SW 1271 (cell line): ENCODE measurements at places on chromosomes 5 and 9.

- DNase-seq, result no peak
These were observed 141.0 kb downstream of the DCP2 start for GRCh38 chr5:113117543-113118115.

GRCh38 chr5:102893942-102894341 is 138.8 kb downstream of the PAM start:
- DNase-seq, result no peak

- DNase-seq, result no peak
These were observed 782.4 kb upstream of the ZNF608 start for GRCh38 chr5:125528881-125529280.

DNA sequence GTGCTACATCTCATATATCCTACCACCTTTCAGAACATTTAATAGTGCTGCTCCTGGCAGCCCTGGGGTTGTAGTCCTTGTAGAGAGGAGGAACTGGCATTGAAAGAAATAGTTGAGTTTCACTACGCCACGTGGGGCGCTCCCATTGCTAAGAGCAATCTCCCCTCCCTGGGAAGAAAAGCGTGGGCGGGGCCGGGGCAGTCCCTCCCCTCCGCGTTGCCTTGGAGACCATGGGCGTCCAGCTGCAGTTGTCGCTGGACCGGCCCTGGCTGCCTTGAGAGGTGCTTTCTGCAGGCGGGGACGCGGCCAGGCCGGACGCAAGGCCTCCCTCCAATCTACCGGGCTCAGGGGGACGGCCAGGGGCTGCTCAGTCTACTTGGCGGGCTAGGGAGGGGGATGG is 368 bp upstream of the CCDC180 start:
- DNase-seq, result no peak

GRCh38 chr9:110776221-110776620 is 107.6 kb downstream of the MUSK start:
- DNase-seq, result no peak

DNA sequence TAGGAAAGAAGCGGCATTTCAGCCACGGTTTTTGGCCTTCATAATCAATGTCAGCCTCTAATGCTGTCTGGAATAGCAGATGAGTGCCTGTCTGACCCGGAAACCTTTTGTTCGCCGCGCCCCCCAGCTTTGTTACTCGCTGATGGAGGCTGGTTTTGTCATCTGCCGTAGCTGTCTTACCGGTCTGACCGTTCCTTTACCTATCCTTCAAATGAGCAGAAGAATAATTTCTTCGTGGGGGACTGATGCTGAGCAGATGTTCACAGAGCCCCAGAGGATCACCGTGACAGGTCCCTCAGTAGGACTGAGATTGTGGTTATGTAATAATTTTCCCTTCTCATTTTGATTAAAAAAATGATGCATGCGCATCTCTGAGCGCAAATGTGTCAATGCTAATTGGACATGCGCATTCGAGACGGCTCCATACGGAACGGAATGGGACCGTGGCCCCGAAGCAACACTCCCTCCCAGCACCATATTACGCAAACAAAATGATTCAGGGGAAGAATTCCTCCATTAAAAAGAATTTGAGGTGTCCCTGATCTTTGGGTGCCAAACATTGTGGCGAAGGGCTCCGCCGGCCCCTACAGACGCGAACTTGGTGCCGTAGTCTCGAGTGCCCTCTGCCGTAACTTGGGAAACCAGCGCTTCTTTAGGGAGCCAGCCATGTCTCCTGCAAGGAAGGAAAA is 27.6 kb downstream of the TLX3 start:
- DNase-seq, result peak; percentile 56

GRCh38 chr5:80055491-80056170 is 20.5 kb downstream of the THBS4 start:
- no peak for DNase-seq

DNA sequence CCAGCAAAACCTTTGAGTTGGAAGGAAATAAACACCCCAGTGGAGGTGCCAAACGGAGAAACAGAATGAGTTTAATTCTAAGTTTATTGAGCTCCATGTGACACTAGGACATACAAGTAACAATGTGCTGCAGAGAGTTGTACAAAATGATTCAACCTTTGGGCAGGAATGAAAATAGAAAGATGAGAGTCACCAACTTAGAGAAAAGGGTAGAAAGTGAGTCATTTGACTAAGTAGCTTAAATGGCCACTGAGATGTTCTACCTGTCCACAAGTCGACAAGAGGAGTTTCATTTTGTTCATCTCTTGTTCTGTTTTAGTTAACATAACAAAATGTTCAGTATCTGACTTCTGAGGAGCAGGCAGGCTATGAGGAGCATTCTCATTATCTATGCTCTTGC is 284.7 kb downstream of the NR2F1-AS1 start:
- DNase-seq, result no peak

- no peak for DNase-seq
These were observed 67.9 kb downstream of the KIAA1958 start for GRCh38 chr9:112554516-112554915.

DNA sequence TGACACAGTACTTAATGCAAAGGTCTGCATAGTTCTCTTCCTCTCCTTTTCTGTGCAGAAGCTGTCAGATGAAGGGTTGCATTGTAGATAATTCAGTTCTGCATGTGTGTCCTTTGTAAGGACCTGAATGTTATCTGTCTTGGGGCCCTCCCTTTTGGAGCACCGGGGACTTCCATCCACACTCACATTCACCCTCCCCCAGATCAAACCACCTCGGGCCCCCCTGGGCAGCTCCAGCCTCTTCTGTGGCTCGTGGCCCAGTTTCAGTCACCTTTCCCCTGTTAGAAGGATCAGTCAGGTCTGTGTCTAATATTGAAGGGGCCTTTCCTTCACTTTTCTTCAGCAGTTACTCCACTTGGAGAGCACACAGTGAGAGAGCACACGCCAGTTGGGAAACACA is 11.0 kb downstream of the DMRT1 start:
- DNase-seq, result no peak

- no peak for DNase-seq
These were observed 4.9 kb upstream of the IFNB1 start for GRCh38 chr9:21082671-21083070.

DNA sequence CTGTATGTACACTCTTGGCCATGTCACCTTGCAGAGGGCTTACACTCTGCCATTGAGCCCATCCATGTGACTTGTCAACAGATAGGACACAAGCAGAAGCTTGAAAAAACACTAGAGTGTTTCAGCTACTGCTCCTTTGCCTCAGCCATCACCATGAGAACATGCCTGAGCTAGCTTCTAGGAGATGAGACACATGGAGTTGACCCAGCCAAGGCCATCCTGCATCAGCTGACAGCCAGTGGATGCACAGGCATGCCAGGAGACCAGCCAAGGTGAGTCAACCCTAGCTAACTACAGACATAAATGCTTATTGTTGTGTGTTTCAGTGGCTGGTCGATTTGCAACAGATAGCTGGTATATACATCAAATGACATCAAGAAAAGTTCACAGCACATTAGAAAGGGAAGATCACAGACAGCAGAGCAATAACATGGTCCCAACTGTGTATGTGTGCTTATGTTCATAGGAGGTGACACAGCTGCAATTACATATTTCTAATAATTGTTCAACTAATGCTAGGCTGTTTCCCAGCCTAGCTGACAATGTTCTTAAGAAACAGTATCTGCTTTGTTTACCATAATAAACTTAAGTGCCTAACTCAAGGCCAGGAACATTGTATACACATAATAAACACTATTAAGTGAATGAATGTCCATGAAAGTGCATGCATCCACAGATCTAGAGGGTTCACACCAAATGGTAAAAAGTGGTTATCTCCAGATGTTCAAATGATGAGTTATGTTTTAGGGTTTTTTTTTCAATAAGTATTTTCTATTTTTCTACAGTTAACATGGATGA is 105.7 kb downstream of the SPOCK1 start:
- no peak for DNase-seq

- no peak for DNase-seq
These were observed 2.9 kb upstream of the LURAP1L start for GRCh38 chr9:12771891-12772290.

GRCh38 chr5:32138839-32139493 is 35.2 kb downstream of the GOLPH3 start:
- DNase-seq, result no peak

- no peak for DNase-seq
These were observed 147.8 kb upstream of the IRX2 start for GRCh38 chr5:2899311-2899710.

DNA sequence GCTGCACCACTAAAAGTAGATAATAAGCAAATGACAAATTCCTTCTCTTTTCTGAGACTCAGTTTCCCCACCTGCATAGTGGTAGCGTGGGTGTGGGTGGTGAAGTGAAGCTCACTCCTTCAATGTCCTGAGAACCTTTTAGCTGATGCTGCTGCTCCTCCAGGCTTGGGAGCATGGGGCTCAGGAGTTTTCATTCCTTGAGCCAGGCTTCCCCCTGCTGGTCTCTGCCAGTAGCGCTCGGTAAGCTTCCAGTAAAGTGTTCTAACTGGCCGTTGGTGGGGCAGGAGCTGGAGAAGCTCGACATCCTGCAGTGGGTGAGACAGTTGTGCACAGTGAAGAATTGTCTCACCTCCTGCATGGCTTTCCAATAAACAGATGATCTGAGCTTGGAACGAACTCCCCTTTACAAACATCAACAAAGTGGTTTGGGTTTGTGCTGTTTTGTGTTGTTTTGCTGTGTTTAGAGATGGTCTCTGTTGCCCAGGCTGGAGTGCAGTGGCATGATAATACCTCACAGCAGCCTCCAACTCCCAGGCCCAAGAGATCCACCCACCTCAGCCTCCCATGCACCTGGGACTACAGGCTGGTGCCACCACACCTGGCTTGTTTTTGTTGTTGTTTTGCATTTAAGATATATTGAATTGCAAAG is 34.6 kb downstream of the SPARC start:
- DNase-seq, result peak; percentile 58

DNA sequence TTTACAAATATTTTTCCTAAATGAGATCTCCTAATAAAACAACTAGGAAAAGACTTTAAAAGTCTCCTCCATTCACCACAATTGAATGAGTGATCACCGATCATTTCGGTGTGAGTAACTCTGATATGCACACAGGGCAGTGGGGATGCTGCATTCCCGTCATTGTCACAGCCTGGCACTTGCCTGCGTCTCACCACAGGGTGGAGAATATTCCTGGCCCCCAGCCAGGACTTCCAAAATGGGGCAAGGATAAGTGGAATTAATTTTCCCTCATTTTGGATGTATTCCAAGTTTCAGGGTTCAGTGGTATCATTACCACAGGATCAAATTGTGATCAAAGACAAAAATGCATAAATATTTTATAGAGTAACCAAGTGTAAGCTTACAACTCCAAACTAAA is 107.1 kb downstream of the CTNND2 start:
- DNase-seq, result no peak

DNA sequence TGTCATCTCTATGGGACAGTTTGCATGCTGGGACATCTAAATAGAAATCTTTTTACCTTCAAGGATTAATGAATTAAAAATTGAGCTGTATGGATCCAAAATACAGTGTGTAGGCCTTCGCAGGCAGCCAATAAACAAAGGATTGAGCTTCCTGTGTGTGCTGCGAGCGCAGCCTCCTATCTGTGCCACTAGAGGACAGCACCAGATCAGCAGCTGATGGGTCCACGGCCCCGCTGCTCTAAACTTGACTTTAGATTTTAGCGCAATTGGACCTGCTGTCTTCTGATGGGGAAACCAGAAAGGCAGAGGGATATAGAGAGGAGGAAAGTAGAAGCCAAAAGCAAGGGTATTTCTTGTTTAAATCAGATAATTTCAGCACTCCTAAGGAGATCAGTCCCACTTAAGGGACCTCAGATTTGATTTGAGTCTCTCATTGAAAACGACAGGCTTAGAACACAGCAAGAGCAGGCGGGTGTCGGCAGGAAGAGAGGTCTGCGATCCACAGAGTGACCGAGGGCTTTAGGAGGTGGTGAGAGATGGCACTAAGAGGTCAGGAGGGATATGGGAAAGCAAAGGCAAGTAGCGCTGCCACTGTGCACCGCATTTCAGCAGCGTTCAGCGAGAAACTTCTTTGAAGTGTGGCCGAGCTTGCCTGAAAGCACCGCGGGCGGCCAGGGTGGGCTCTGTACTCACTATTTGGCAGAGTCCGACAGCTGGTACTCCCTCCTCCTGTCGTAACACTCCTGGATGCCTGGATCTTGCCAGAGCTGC is 214.3 kb downstream of the GNA14 start:
- DNase-seq, result no peak

DNA sequence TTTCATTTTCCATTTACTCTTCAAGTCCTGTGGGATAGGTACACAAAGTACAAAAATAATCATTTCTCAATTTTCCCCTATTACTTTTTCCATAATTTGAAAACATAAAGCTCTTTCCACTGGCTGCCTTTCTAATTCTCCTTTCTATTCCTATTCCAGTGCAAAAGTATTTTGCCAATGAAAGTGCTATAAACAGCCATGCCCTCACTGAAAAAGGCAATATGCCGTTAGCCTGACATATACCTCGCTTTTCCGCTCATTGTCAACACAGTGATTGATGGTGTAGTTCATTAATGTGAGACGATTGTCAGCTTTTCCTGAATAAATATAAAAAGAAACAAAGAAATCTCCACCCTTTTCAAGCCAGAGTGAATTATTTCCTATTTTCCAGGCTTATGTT is 97.5 kb downstream of the EBF1 start:
- no peak for DNase-seq

- no peak for DNase-seq
These were observed 217.6 kb downstream of the NFIB start for GRCh38 chr9:14096258-14096922.

- peak; percentile 3 for DNase-seq
These were observed 296.8 kb downstream of the PDE4D start for GRCh38 chr5:59596586-59597350.

GRCh38 chr5:7828269-7828668 is 22.7 kb downstream of the CFAP90 start:
- DNase-seq, result no peak

- no peak for DNase-seq
These were observed 147.6 kb upstream of the SV2C start for GRCh38 chr5:75935572-75935971.

DNA sequence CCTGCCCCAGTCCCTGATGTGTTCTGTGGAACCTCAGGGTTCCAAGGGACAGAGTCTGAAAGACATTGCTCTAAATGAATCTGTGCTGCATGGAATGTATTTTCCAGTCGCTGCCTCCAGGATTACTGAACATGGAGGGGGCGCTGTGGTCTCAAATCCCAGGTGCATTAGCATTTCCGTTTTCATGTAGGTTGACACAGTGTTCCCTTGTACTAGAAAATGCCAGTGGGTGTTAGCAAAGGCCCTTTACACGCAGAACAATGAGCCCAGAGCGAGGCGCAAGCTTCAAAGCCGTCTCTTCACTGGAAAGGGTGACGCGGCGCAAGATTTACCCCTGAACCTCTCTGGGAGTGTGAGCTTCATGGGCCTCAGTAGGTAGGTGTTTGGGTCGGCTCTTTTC is 308.3 kb downstream of the SLIT3 start:
- no peak for DNase-seq

DNA sequence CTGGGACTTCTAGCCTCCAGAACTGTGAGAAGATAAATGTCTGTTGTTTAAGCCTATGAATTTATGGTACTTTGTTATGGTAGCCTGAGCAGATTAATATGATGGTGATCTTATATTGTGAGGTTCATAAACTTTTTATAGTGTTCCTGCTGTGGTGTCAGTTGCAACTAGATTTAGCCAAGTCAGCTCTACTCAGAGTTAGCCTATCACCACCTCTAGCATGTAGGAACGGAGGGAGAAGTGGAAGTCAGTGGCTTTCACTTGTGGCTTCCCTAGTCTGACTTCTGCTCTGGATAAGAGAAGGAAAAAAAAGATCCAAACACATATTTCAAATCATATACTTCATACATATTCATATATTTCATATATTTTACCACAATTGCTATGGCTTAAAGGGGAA is 6.6 kb downstream of the POC5 start:
- DNase-seq, result no peak
